ENCODE measurements at places on chromosomes 6 and 20.

- DNase-seq, result no peak
Observed at GRCh38 chr6:134308800-134309199, 9.1 kb downstream of the SGK1 start.

GRCh38 chr20:47610247-47610944 is 108.7 kb downstream of the NCOA3 start:
- no peak for DNase-seq

DNA sequence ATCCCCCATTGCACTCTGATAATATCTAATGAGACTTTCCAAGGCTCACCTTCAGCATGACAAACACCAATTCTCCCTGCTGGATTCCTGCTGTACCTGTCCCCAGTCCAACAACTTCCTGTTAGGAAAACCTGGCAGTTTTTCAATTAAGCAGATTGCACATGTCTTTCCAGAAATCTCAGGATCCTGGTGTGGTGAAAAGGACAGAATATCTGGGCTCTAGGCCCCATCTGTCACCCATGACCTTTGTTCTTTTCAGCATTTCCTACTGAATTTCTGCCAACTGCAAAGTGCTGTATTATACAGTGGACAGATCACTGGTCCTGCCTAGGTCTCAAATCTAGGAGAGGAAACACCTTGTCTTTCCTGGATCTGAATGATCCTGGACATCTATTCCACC is 27.7 kb upstream of the DTNBP1 start:
- DNase-seq, result no peak

DNA sequence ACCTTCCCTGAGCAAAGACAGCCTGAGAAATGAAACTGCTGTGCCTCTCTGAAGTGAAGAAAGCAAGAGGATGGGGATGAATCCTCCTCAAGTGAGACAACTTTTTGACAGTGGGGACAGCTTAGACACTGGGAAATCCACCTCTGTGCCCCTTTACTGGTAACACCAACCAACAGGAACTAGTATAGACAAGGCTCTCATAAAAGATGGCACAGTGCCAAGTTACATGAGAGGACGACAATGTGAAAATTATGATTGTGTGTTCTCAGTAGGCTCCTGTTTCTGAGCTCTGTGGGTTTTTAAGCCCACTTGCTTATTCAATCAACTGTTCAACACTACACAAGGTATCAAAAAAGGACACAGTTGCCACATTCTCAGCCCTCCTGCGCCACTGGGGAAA is 41.6 kb upstream of the LYRM2 start:
- no peak for DNase-seq

DNA sequence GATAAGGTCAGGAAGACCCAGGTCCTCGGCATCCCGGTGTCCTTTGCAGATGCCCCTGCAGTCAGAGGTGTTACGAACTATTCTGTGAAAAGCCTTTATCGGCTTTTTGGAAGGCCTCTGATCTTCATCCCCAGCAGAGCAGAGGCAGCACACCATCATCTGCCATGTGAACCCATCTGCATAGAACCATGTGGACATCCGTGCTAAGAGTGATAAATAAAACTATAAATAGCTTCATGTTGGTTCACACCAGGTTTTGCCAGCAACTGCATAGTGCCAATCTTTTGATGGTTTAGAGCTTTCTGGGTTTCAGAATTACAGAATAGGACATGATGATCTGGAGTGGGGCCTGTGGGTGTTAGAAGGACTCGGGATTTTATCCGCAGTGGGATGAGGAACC is 33.6 kb downstream of the SIRPA start:
- DNase-seq, result no peak

DNA sequence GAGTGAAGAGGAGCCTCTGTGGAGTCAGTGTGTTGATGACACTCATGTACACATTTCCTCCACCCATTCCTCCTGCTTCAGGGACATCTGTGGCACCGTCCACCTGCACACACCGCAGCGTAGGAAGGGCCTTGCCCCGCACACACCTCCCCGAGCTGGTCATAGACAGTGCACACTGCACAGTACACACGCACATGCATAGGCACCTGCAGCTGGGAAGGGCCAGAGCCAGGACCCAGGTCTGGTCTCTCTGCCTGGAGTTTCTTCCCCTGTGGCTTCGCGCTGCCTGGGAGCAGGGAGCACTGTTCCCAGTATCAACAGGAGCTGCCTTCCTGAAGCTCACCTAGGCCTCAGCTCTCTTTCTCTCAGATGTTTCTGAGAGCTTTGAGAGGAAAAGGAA is 340.5 kb downstream of the TAF4 start:
- no peak for DNase-seq

GRCh38 chr6:123062670-123063069 is 66.6 kb downstream of the CLVS2 start:
- no peak for DNase-seq

DNA sequence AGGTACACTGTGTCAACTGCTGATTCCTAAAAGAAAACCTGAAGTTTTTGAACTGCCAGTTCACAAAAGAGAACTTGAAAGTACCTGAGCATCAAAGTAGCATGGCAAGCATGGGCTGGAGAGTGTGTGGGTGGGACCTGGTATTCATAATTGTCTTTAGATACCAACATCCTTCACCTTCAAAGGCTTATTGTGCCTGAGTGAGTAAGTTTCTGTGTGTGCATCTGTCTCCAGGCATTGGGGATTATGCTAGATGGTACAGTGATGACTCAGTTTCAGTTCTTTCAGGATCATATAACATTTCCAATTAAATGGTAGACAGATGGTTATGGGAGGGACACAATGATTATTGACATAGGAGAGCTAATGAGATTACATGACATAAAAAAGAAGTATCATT is 238.5 kb downstream of the ZFAND3 start:
- no peak for DNase-seq

GRCh38 chr6:127855542-127856159 is 45.2 kb downstream of the THEMIS start:
- DNase-seq, result no peak

Data from NCI-H187 treated with DMSO at 0.1 percent for 48 hours (cell line).